Stimulated activated CD8-positive, alpha-beta memory T cell treated with anti-CD3 and anti-CD28 coated beads, Interleukin-15, amount 100 ng/mL, for 24 hours (primary cell): ENCODE measurements at places on chromosomes 6 and 20.

DNA sequence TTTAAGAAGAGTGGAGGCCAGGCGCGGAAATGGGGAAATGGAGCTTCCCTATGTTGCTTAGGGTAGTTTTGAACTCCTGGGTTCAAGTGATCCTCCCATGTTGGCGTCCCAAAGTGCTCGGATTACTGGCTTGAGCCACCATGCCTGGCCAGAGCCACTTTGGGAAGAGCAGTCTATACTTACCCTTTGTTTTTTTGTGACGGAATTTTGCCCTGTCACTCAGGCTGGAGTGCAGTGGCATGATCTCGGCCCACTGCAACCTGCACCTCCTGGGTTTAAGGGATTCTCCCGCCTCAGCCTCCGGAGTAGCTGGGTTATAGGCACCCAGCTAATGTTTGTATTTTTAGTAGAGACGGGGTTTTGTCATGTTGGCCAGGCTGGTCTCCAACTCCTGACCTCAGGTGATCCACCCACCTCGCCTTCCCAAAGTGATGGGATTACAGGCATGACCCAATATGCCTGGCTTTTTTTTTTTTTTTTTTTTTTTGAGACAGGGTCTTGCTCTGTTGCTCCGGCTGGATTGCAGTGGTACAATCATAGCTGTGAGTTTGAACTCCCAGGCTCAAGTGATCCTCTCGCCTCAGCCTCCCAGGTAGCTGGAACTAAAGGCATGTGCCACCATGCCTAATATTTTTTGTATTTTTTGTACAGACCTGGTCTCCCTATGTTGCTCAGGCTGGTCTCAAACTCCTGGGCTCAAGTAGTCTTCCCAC, 18.0 kb downstream of the PPP1R10 start:
- DNase-seq = no peak

GRCh38 chr6:117423754-117424153, 2.0 kb downstream of the ROS1 start:
- DNase-seq = no peak

- no peak for DNase-seq
These were observed 449.8 kb downstream of the ADGRB3 start for GRCh38 chr6:69084746-69085335.

DNA sequence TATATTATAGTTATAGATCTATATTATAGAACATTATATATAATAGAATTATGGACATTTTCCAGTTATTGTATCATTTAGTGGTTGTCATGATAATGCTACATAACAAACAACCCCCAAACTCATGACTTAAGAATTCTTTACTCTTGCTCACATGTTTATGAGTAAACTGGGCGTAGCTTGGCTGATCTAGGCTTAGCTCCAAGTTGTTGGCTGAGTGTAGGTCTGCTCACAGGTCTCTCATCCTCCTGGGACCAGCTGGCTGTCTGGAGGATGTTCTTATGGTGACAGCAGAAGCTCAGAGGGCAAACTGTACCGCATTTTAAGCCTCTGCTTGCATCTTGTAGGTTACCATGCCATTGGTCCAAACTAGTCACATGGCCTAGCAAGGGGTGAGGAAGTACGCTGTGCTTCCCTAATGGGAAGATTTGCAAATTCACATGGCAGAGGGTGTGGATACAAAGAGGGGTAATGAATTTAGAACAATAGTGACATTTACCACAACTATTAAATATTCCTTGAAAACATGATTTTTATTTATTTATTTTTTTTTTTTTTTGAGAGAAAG, 34.2 kb downstream of the ARHGAP40 start:
- no peak for DNase-seq

- DNase-seq = no peak
These were observed 20.3 kb upstream of the ATXN1 start for GRCh38 chr6:16781348-16782169.

GRCh38 chr6:19153270-19153980, 683.7 kb upstream of the ID4 start:
- DNase-seq = no peak

- DNase-seq = no peak
These were observed 1299.4 kb upstream of the MAP3K7 start for GRCh38 chr6:91886183-91886795.

GRCh38 chr20:61924211-61924857, 141.3 kb downstream of the TAF4 start:
- DNase-seq = no peak

GRCh38 chr20:49979030-49979832, 3.5 kb upstream of the SNAI1 start:
- peak; percentile 63 for DNase-seq

- no peak for DNase-seq
These were observed 78.7 kb downstream of the SLC2A10 start for GRCh38 chr20:46787991-46788762.

GRCh38 chr6:107656401-107656800, 166.5 kb downstream of the SOBP start:
- no peak for DNase-seq

- no peak for DNase-seq
These were observed 70.7 kb upstream of the TRAF3IP2 start for GRCh38 chr6:111676383-111676782.

GRCh38 chr6:7145885-7146828, 38.4 kb downstream of the RREB1 start:
- no peak for DNase-seq

GRCh38 chr20:44135417-44136204, 51.4 kb downstream of the JPH2 start:
- no peak for DNase-seq

- DNase-seq = no peak
These were observed 19.1 kb downstream of the TGM3 start for GRCh38 chr20:2314759-2315439.

- DNase-seq = no peak
These were observed 21.6 kb downstream of the DUSP22 start for GRCh38 chr6:313917-314316.

DNA sequence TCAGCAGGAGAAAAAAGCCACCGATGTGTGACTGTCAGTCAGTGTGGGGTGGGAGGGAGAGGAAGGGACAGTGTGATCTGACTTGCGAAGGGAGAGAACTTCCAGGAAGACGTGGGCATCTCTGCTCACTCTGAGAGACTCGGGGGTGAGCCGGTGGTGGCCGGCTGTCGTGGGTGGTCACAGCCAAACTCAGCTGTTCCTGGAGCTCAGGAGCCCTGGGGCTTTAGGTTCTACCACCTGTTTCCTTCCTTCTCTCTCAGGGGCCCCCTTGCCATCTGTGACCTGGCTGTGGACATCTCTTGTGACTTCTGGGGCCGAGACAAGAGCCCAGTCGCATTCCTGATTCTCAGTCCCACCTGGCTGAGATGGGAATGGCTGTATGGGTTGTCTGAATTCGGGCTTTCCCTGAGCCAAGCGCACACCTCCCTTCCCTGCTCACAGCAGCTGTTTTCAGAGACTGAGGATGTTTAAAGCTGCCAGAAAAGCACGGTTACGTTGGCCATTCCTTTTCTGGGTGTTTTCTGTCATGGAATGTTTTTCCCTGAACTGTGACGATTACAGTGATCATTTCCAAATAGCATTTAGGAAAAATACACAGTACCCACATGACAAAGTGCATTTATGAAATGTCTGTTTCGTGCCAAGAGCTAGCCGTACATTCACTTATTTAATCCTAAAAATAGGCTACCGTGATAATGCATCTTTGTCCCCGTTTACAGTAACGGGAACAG, 36.5 kb downstream of the SYNJ2 start:
- DNase-seq = no peak

GRCh38 chr6:34301408-34301807, 52.6 kb upstream of the SMIM29 start:
- no peak for DNase-seq

- no peak for DNase-seq
These were observed 37.7 kb upstream of the RAB22A start for GRCh38 chr20:58271606-58272351.

DNA sequence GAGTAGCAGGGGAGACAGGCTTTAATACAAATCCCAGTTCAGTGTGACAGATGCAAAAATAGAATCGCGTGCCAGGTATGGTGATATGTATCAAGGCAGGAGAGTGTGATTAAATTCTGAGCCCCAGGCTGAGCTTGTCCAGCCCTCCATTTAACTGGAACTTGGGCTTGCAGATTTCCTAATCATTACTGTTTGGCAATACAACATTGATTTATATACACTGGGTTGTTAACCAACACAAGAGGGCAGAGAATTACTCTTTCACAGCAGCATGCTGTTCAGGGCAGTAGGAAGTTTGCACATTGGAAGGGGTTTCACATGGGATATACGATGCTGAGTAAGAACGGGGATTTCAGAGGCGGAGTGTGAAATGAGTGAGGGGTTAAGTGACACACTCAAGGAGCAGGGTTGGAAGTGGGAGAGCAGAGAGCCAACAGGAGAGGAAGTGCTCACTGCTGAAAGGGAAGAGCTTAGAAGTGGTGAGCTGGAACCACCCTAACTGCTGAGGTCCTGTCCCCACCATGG, 70.8 kb upstream of the ATXN1 start:
- no peak for DNase-seq

DNA sequence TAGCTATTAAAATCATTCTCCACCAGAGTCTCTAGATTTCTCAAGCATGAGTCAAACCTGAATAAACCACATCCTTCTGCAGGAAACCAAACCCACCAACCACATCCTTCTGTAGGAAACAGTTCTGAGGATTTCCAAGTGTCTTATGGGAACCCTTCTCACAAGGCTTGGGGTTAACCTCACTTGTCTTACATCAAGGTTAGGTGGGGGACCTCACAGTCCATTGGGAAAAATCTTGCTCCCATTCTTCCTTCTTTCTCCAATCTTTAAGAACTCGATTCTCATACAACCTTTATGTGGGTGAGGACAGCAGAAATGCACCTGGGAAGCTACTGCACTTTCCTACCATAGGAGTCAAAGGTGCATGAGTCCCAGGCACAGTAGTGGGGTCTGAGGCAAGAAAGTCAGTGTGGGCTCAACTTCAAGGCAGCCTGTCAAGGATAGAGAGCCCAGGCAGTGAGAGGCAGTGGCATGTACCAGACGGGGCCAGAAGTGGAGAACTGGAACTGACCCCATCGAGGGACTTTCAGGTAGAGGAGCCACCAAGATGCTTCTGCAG, 114.5 kb downstream of the SLC22A3 start:
- no peak for DNase-seq

DNA sequence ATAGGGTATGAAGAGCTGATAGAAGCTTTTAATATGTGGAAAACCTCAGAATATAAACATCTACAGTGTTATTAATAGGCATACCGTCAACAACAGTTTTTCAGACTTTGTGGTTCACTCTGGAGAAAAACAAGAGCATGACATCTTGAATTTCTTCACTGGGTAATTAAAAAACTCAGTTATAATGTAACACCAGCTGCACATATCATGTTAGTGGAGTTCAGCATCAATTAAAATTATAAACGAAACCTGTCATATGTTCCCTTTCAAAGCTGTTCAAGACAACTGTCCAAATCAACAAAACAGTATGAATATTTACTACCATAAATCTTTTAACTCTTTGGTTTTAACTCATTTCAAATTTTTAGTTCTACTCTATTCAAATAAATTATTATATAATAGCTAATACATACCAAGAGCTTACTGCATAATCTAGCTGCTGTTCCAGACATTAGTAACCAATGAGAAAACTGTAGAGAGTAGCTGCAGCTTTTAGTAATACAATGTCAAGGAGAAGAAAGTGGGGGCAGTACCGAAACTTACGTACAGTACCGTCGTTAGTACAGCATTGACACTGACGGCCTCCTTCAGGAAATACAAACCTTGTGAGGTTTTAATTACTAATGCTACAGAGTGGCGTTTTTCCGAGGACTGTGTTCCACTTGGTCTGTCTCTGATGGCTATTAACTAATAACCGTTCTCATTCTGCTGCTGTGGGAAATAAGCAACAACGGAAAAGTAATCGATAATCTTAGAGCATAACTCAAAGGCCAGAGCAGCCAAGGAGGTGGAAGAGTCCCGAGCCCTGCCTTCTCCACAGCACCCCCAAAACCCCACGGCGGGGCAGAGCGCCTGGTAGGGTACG, 532 bp upstream of the PM20D2 start:
- DNase-seq = no peak

DNA sequence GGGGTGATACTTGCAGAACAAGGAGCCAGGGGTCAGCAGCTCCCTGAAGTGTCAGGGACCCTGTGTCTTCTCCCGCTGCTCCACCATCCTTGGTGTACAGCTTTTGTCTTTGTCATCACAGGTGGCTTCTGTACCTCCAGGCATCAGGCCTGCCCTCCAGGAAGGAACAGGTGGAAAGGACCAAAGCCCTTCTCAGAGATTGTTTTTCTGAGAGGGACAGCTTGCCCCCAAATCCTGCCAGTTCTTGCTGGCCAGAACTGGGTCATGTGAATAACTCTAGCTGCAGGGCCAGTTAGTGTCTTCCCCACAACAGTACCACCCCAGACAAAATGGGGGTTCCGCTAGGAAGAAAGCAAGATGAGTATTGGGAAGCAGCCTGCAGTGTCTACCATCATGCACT, 31.4 kb downstream of the SNPH start:
- no peak for DNase-seq

GRCh38 chr6:27545271-27546046, 72.6 kb upstream of the ZNF184 start:
- DNase-seq = peak; percentile 13

GRCh38 chr6:156862711-156863110, 85.5 kb downstream of the ARID1B start:
- no peak for DNase-seq
